Omental fat pad (tissue), 4 donors: ENCODE measurements at places on chromosomes 4 and X. TPM values are rescaled to one million over a fixed set of nuclear protein-coding genes. Genes with fewer than 3 reads are reported as not detected.

The SPIN2B gene
- 11.4 TPM for total RNA-seq

DNA sequence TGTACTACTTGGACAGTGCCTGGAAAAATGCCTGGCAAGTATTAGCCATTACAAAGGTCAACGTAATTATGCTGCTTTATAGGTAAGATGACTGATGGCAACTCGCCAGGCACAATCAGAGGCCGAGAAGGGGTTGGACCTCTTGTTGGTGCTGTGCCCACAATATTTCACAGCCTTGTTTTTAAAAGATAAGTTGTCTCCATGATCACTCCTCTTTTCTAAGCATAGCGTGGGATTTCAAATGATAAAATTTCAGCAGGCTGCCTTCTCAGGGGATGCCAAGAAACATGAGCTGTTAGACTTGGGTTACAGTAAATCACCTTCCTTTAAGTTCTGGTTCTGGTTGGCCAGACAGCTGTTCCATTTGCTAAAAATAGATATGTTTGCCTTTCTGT, 26.9 kb downstream of the HOPX start:
- DNase-seq = peak; percentile 51

DNA sequence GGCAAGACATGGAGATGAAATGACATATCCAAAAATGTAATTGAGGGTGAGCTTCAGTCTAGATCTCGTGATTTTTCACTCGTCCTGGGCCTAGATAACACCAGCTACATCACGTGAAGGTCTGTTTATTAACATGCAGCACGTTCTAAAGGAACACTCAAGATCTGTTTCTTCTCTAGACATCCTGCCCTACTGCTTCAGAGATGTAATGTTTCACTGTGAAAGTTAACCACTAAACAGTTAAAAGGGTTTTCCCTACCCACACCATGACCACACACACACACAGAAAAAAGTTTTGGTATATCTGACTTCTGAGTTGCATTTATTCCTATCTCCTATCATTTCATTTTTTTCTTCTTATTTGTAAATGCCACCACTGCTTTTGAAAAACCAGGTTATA, 52.3 kb upstream of the SMIM31 start:
- no peak for DNase-seq

- no peak for DNase-seq
These were observed 35.7 kb upstream of the NDST4 start for GRCh38 chr4:115149106-115149505.

The HSD17B13 gene
- 6.8 TPM for total RNA-seq

DNA sequence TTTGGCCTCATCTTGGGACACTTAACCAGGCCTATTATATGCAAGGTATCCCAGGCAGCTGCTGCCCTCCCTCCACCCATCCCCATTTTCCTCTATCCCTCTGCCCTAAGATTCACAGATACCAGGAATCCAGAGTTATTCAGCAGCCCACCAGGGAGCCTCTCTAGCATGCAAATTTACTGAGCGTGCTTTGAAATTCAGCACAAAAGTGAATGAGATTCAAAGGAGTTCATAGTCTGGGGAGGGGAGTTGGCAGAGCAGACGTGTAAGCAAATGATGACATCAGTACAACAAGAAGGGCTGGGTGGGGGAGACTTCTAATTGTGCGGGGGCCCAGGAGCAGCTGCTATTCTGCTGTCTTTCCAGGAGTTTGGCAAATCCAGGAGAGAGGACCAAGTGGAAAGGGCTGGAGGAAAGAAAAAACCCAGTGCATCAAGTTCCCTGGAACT, 1.7 kb upstream of the MTM1 start:
- DNase-seq = no peak

DNA sequence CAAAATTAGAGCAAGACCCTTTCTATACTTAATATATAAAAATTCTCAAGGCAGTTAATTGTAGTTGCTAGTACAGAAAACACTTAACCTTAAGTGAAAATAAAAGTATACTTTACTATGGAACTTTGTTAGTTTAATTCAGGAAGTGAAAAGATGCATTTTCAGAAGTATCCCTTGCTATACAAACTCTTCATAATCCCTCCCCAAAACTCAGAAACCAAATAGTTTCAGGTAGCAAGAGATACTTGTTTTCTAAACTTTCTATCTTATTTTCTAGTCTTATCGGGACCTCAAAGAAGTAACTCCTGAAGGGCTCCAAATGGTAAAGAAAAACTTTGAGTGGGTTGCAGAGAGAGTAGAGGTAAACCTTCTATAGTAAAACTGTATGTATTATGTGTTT, 14.3 kb downstream of the PAICS start:
- DNase-seq = no peak

DNA sequence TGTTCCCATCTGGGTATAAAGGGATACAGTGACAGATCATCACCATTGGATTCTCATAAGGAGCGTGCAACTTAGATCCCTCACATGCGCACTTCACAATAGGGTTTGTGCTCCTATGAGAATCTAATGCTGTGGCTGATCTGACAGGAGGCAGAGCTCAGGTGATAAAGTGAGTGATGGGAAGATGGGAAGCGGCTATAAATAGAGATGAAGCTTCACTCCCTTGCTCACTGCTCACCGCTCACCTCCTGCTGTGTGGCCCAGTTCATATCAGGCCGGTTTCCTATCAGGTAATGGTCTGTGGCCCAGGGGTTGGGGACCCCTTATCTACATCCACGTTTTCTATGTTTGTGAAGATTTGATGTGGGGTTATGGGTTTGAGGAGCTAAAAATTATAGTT, 43.7 kb downstream of the FAT4 start:
- DNase-seq = no peak

GRCh38 chr4:4818415-4819212, 40.9 kb upstream of the MSX1 start:
- no peak for DNase-seq

DNA sequence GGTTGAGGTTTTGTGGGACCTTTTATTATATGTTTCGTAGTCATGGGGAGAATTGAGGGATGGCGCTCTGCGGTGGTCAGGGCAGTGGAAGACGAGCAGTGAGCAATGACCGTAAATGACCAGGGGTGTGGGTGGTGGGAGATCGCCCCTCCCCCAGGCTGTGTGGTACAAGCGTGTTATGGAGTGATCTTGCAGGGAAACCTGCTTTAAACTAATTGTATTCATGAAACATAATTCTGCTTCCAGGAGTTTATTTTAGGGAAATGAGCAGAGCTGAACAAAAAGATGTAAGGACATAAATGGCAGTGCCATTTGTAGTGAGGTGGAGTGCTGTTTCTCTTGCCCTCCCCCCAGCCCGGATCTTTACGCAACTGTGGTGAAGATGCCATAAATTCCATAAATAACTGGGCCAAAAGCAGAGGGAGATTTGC, 20.2 kb downstream of the GYG2 start:
- DNase-seq = no peak

The ADH1C gene
- total RNA-seq = 7.7 TPM
